Stimulated activated CD8-positive, alpha-beta memory T cell treated with anti-CD3 and anti-CD28 coated beads, Interleukin-2, amount 100 ng/mL, for 48 hours (primary cell): ENCODE measurements at places on chromosomes 6 and 20.

DNA sequence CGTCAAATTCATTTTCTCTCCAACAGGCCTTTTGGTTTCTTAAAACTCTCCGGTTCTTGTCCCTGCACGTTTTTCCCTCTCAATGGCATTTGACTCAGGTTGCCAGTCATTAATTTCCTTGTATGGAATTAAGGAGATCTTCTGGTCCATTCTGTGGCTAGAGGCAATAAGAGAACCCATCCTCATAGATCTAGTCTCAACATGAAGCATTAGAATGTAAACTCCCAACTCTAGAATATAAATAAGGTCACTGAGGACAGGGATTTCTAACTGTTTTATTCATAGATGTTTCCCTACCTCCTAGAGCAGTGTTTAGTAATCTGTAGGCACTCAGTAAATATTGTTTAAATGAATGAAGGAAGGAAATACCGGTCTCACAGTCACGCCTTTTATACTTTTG lies 185.2 kb upstream of the FLRT3 start:
- no peak for DNase-seq

- no peak for DNase-seq
Measured at GRCh38 chr6:149277621-149278020, 39.9 kb upstream of the TAB2 start.

- no peak for DNase-seq
Measured at GRCh38 chr6:100134297-100134696, 140.3 kb upstream of the MCHR2 start.

DNA sequence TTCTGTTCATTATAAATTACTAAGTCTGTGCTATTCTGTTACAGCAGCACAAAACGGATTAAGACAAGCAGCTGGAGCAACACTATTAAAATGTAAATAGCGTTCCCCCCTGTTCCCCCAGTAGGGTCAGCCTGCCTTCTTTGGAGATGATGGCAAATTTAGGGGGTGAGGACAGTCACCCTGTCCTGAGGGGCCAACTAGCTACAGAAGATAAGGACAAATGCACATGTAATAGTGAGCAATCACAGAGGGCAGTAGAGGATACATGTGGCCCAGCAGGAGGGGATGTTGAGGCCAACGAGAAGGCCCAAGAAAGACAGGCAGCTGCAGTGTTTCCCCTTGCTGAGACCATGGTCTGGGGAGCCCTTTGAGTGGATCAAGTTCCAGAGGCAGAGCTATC lies 266.7 kb upstream of the CDYL start:
- no peak for DNase-seq

DNA sequence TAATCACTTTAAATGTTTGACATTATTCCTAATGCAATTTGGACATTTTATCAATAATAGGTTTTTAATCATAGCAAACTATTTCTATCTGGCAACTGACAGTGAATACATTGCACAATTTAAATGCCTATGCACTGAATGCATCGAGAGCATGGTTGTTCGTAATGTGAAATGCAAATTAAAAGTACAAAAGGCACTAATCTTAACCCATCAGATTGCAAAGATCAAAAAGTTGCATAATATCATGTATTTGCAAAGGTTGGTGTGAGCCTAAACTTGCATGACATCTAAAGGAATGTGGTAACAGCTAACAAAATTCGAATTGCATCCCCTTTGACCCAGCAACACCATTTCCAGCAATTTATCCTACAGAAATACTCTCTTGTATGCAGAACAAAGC lies 469.9 kb upstream of the IRAK1BP1 start:
- DNase-seq, result no peak

- DNase-seq, result peak; percentile 71
Measured at GRCh38 chr6:722077-722524, 29.2 kb upstream of the EXOC2 start.

- no peak for DNase-seq
Measured at GRCh38 chr20:1330075-1330830, 1.3 kb upstream of the SDCBP2 start.

GRCh38 chr6:10297832-10298231 lies 117.0 kb downstream of the TFAP2A start:
- DNase-seq, result no peak

GRCh38 chr6:90365002-90365401 lies 68.4 kb upstream of the BACH2 start:
- DNase-seq, result no peak

DNA sequence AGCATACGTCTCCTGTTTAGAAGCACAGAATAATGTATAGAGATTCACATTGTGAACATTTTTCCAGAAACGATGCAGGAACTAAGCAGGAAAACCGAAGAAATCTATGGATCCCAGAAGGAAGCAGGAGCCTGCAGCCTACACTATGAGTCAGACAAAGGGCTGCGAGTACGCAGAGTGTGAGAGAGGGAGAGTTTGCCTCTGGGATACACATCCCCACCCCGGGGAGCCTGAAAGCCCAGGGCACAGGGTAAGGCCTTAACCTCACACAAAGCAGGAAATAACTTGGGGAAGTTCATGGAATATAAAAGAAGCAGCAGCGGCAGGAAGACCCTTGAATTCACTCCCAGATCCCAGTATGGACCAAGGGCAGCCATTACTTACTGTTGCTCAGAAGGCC lies 842.1 kb upstream of the MANEA start:
- DNase-seq, result no peak

- DNase-seq, result no peak
Measured at GRCh38 chr6:52548353-52548713, 28.5 kb downstream of the TRAM2 start.

DNA sequence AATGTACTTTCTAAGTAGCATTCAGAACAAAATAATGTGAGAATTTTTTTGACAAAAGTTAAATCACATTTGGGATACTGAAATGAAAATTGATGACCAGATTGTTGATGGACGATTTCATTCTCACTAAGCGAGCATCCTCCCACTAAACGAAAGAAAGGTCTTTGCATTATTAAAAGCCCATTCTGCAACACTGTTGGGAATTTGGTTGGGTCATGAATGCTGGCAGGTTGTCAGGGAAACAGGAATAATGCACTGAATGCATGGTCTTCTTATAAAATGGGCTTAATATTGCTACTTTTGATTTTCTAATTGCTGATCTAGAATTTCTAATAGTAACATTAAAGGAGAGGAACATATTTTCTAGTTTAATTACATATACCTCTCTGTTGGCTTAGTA lies 229.8 kb downstream of the NKAIN2 start:
- no peak for DNase-seq

GRCh38 chr6:158853072-158853879 lies 34.1 kb upstream of the EZR start:
- DNase-seq, result peak; percentile 81

DNA sequence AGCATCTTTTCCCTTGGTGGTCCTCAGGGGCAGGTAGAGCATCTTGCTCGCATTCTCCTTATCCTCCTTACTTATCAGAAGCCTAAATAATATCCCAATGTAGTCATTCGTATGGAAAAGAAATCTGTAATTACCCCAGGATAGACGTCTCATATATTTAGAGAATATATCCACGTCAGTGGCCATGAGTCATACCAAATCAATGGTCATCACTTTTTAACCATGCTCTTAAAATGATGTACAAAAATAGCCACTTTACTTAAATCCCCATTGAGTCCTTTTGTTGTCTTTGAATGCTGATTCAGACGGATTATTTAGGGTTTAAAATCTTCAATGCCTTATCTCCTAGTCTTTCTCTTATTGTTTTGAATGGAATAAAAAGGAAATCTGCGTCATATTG lies 231.7 kb upstream of the STXBP5 start:
- DNase-seq, result no peak

- DNase-seq, result no peak
Measured at GRCh38 chr20:11301699-11302098, 616.0 kb upstream of the BTBD3 start.

DNA sequence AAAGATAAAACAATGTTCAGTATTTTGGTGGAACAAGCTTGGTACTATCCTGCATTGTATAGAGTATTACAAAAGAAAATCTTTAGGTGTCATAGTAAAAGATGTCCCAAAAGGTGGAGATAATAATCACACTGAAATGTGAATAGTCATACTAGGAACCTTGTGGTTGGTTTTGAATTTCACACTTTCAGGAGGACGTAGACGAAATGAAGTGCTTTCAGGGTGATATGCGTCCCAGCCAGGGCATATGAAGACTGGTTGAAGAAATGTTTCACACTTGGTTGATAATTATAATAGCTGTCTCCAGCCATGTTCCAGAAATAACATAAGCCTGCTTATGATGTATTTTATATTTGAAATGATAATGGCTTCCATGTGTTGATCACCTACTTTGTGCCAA lies 60.4 kb downstream of the SCAND1 start:
- DNase-seq, result no peak

DNA sequence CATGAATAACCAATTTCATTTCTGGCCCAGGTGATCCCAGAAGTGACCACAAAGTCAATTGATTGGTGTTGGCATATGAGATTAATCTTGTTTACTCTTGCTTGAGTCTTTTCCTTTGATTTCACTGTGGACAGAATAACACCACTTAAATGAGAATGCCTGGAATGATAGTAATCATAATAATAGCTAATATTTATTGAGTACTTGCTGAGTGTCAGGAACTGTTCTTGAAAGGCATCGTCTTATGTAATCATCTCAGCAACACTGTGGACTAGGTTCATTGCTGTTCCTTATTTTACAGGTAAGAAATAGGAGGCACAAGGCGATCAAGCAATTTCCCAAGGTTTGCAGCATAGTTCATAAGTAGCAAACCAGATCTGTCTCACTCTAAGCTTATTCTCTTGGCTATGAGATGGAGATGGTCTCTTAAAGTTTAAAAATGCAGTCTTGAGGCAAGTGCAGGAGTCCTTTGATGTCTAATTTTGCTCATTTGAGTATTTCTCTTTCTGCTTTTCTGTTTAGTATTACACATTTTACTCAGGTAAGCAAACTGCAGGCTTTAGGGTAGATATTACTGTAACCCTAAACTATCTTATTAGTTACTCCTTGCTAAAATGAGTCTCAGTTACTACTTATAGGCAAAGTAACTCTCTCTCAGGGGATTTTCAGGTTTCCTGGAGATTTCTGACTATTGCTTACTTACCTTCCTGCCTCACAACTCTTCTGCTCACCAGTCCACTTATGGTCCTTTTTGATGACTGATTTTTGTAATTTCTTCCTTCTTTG lies 6.3 kb downstream of the ADGRG6 start:
- DNase-seq, result no peak

DNA sequence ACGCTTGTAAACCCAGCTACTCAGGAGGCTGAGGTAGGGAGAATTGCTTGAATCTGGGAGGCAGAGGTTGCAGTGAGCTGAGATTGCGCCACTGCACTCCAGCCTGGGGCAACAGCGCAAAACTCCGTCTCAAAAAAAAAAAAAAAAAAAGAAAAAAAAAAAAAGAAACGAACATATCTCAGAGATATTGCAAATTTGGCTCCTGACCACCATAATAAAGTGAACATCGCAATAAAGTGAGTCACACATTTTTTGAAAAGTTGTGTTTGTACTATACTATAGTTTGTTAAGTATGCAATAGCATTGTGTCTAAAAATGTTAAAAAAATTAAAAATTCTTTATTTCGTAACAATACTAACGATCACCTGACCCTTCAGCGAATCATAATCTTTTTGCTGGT lies 13.3 kb downstream of the RSPH9 start:
- DNase-seq, result no peak
